Gastroesophageal sphincter (tissue), 4 donors: ENCODE measurements at places on chromosomes 6 and 20. TPM values are rescaled to one million over a fixed set of nuclear protein-coding genes. Genes with fewer than 3 reads are reported as not detected.

The CD83 gene
- total RNA-seq, result 0.31 TPM

DNA sequence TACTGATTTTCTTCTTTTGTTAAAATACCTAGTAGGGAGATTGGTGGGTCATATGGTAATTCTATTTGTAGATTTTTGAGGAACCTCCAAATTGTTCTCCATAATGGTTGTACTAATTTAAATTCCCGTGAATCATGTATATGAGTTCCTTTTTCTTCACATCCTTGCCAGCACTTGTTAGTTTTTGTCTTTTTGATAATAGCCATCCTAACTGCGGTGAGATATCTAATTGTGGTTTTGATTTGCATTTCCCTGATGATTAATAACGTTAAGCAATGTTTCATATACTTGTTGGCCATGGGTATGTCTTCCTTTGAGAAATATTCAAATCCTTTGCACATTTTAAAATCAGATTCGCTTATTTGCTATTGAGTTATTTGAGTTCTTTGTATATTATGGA, 110.9 kb downstream of the JAG1 start:
- H3K36me3 ChIP-seq, result no peaks in the 10 kb centered on the region
- H3K4me3 ChIP-seq, result no peak overlapping the region
- ATAC-seq, result no peak
- H3K4me1 ChIP-seq, result no peaks in the 10 kb centered on the region

GRCh38 chr20:52405986-52406385, 214.4 kb upstream of the ZFP64 start:
- no peaks in the 10 kb centered on the region for H3K36me3 ChIP-seq
- H3K4me1 ChIP-seq, result peaks cover 8% of the 10 kb centered on the region
- no peaks in the 10 kb centered on the region for H3K27me3 ChIP-seq
- no peak overlapping the region for H3K4me3 ChIP-seq
- ATAC-seq, result no peak
- no peak overlapping the region for H3K27ac ChIP-seq

- H3K4me3 ChIP-seq, result no peak overlapping the region
- no peak for ATAC-seq
- no peaks in the 10 kb centered on the region for H3K4me1 ChIP-seq
- H3K36me3 ChIP-seq, result no peaks in the 10 kb centered on the region
Measured at GRCh38 chr6:160959726-160960435, 31.7 kb upstream of the MAP3K4 start.

- H3K4me1 ChIP-seq, result no peaks in the 10 kb centered on the region
- H3K27ac ChIP-seq, result no peak overlapping the region
- H3K36me3 ChIP-seq, result no peaks in the 10 kb centered on the region
- no peak overlapping the region for H3K4me3 ChIP-seq
- H3K27me3 ChIP-seq, result no peaks in the 10 kb centered on the region
- ATAC-seq, result no peak
Measured at GRCh38 chr6:150212778-150213177, 69.9 kb downstream of the PPP1R14C start.

The KCNB1 gene
- 40.8 TPM for total RNA-seq
